ENCODE measurements at places on chromosomes 2 and 18. TPM values are rescaled to one million over a fixed set of nuclear protein-coding genes. Genes with fewer than 3 reads are reported as not detected.
A peak's percentile ranks its signal among the peaks of the same experiment; 100 is the strongest.

- no peaks in the 10 kb centered on the region for H3K27me3 ChIP-seq
- no peak overlapping the region for H3K27ac ChIP-seq
- no peaks in the 10 kb centered on the region for H3K36me3 ChIP-seq
- no peaks in the 10 kb centered on the region for H3K4me1 ChIP-seq
- peak overlapping the region; percentile 40 for H3K4me3 ChIP-seq
- peak; percentile 87 for DNase-seq
Measured at GRCh38 chr2:165293440-165294420, 54.5 kb downstream of the SCN2A start.

The TLK1 gene
- 12.5 TPM for total RNA-seq

GRCh38 chr2:28717339-28717758 is 34.3 kb upstream of the PPP1CB start:
- peak; percentile 85 for DNase-seq
- H3K4me3 ChIP-seq: no peak overlapping the region
- peak overlapping the region; percentile 94 for H3K27ac ChIP-seq
- H3K4me1 ChIP-seq: peaks cover 7% of the 10 kb centered on the region
- H3K27me3 ChIP-seq: no peaks in the 10 kb centered on the region
- H3K36me3 ChIP-seq: no peaks in the 10 kb centered on the region

The HRH4 gene
- not detected for total RNA-seq

DNA sequence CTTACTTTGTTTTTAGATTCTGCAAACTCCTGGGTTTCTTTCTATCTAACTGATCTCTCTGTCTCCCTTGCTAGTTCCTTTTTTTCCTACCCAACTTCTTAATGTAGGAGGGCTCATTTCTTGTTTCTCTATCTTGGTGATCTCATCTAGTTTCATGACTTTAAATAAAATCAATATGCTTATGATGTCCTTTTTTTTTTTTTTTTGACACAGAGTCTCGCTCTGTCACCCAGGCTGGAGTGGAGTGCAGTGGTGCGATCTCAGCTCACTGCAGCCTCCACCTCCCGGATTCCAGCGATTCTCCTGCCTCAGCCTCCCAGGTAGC is 42.2 kb upstream of the IL1RL1 start:
- H3K27ac ChIP-seq: peak overlapping the region; percentile 95
- H3K27me3 ChIP-seq: no peaks in the 10 kb centered on the region
- no peak for DNase-seq
- peaks cover 22% of the 10 kb centered on the region for H3K4me1 ChIP-seq
- no peaks in the 10 kb centered on the region for H3K36me3 ChIP-seq

DNA sequence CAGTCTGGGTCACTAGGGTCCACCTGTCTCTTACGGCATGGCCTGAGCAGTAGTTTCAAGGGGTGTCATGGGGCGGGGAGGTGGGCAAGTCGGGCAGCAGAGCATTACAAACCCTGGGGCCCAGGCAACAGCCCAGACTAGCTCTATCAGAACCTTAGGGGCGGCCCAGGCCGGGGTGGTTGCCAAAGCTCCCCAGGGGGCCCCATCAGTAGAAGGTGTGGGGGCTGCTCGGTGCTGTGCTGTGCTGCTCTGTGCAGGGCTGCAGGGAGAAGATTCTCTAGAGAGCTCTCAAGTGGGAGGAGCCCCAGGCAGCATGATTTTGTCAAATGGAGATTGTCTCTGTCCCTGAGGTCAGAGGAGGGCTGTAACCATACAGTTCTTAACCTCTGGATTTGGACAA is 36.4 kb upstream of the SLC14A1 start:
- no peak overlapping the region for H3K4me3 ChIP-seq
- H3K36me3 ChIP-seq: no peaks in the 10 kb centered on the region
- no peak overlapping the region for H3K27ac ChIP-seq
- no peak for DNase-seq
- H3K4me1 ChIP-seq: peaks cover 27% of the 10 kb centered on the region

- H3K4me3 ChIP-seq: no peak overlapping the region
- no peak overlapping the region for H3K27ac ChIP-seq
- no peaks in the 10 kb centered on the region for H3K36me3 ChIP-seq
- no peak for DNase-seq
- no peaks in the 10 kb centered on the region for H3K27me3 ChIP-seq
- no peaks in the 10 kb centered on the region for H3K4me1 ChIP-seq
Measured at GRCh38 chr2:199556527-199557285, 99.0 kb upstream of the SATB2 start.

DNA sequence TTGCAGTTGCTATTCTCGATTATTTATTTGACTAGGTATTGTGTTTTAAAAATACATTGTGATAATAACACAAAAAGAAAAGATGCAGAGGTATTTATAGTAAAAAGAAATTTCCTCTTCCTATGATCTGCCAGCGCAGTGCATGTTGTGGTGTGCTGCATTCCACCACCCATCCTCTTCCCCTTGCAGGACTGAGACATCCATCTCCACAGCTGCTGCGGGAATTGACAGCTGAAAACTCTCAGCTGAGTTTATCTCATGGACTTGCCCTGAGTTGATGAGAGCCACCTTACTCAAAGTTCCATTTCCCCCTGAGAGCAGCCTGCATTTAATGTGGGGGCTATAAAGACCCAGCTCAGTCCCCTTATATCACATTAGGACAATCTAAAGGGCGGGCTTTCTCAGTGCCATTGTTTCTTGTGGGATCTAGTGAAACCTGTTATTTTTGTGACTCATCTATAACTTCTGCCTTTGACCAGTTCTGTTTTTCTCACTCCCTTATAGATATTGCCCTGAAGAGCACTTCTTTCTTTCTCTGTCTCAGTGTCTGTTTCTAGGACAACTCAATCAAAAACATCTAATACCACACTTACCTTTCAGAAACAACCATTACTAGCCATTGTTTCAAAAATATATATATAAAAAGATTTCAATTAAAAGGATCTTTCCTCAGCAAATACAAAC is 698.5 kb downstream of the NR4A2 start:
- no peak for DNase-seq
- no peak overlapping the region for H3K4me3 ChIP-seq
- H3K4me1 ChIP-seq: no peaks in the 10 kb centered on the region
- no peaks in the 10 kb centered on the region for H3K27me3 ChIP-seq
- H3K36me3 ChIP-seq: no peaks in the 10 kb centered on the region
- H3K27ac ChIP-seq: no peak overlapping the region

- H3K36me3 ChIP-seq: no peaks in the 10 kb centered on the region
- H3K27ac ChIP-seq: no peak overlapping the region
- DNase-seq: peak; percentile 13
- H3K4me3 ChIP-seq: no peak overlapping the region
- H3K27me3 ChIP-seq: peaks cover 1% of the 10 kb centered on the region
Measured at GRCh38 chr2:20916604-20917286, 93.8 kb upstream of the LDAH start.

The RAB6C gene
- not detected for total RNA-seq

The C18orf32 gene
- total RNA-seq: 4.7 TPM

The KRTCAP3 gene
- total RNA-seq: not detected

The NCKAP5 gene
- 3.9 TPM for total RNA-seq

DNA sequence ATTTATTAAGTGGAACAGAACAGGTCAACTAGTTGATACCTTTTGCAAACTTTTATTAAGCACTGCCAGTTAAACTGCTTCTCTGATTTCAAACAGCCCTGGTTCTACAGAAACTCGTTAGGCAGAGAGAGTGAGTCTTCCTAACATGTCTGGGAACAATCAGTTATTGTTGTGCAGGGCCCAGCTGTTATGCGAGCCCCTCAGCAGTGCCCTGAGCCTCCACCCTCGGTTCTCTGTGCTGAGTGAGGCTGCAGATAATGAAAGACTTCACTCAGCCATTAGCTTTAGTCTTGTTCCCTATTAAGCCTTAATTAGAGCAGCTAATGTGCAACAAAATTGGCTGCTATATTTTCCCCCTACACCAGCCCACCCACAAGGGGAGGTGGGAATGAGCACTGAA is 39.6 kb downstream of the KCTD18 start:
- H3K4me3 ChIP-seq: no peak overlapping the region
- H3K27ac ChIP-seq: no peak overlapping the region
- H3K4me1 ChIP-seq: no peaks in the 10 kb centered on the region
- no peak for DNase-seq

DNA sequence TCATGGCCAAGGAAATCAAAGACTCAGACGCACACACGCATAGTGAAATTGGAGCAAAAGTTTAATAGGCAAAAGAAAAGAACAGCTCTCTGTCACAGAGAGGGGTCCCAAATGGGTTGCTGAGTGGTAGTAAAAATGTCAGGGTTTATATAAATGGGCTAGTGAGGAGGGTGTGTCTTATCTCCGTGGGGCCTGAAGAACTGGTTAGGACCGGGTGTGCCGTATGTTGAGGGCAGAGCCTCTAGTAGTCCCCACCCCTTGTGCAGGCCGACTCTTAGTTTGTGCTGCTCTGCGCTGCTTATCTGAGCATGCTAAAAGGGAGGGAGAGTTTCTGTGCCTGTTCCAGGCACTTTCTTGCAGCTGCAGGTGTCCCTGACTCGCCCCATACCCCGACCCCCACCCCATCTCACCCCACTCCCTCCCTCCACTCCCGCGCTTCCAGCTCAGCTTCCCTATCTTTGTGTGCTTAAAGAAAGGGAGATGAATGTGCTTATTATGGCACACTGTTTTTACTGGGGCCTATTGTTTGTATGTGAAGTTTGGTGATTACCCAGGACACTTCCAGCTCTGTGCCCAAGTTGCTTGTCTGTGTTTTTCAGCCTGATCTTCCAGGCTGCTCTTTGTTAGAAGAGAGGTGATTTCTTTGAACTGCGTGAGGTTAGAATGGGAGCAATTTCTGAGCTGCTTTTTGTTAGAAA is 167.4 kb downstream of the SPAG16 start:
- H3K4me3 ChIP-seq: no peak overlapping the region
- H3K36me3 ChIP-seq: no peaks in the 10 kb centered on the region
- no peaks in the 10 kb centered on the region for H3K27me3 ChIP-seq

DNA sequence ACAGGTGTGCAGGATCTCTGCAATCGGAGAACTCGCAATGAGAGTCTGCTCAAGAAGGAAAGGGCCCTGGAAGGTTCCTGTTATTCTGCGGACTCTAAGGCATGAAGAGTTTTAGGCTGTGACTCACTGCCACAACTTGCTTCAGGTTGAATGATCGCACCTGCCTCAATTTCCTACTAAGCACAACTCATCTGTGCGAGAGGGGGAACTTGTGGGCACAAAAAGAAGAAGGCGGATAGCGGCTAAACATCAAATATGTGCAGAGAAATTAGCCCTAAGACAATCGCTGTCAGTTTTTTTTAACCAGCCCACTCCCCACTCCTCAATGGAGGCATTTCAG is 14.0 kb upstream of the CREG2 start:
- H3K36me3 ChIP-seq: no peaks in the 10 kb centered on the region
- no peaks in the 10 kb centered on the region for H3K4me1 ChIP-seq
- no peaks in the 10 kb centered on the region for H3K27me3 ChIP-seq

DNA sequence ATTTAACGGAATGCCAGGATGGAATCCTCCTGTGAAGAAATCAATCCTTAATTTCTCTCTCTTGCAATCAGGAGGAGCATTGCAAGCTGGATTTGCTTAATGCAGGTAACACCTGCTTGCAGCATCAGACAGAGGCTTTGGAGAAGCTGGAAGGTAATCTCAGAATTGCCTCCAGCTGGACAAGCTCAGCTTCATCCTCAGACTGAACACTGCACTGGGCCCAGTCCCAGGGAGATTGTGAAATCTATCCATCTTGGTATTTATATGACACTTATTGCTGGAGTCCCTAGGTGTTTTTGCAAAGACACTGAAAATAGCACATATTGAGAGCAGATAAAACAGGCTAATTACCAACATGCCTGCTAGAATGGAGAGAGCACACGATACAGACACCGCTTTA is 179.4 kb upstream of the SESTD1 start:
- H3K27ac ChIP-seq: no peak overlapping the region
- H3K4me3 ChIP-seq: no peak overlapping the region
- DNase-seq: peak; percentile 45
- H3K27me3 ChIP-seq: no peaks in the 10 kb centered on the region

- peaks cover 2% of the 10 kb centered on the region for H3K4me1 ChIP-seq
- no peaks in the 10 kb centered on the region for H3K27me3 ChIP-seq
- no peak overlapping the region for H3K4me3 ChIP-seq
- no peak overlapping the region for H3K27ac ChIP-seq
Measured at GRCh38 chr2:145595296-145595695, 1075.4 kb upstream of the ZEB2 start.

DNA sequence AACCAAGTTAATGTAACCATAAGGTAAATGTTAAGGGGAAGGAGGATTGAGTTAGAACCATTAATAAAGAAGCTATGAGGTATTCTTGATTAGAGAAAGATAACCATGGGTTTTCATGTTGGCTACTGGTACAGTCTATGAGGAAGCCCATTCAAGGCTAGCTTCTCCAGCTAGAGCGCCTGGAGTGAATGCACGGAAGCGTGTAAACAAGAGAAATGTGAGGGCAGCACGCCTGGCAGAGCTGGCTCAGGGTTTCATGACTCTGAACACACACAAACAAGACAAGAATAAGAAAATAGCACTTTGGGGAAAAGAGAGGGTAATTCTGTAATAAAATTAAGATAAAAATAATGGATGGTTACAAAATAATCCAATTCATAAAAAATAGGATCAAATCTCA is 255.3 kb downstream of the PDE11A start:
- no peak overlapping the region for H3K27ac ChIP-seq
- H3K36me3 ChIP-seq: no peaks in the 10 kb centered on the region
- no peaks in the 10 kb centered on the region for H3K27me3 ChIP-seq
- H3K4me3 ChIP-seq: no peak overlapping the region

GRCh38 chr2:37877457-37878315 is 47.4 kb upstream of the RMDN2 start:
- H3K36me3 ChIP-seq: no peaks in the 10 kb centered on the region
- peak; percentile 68 for DNase-seq
- H3K27me3 ChIP-seq: peaks cover 4% of the 10 kb centered on the region
- no peak overlapping the region for H3K27ac ChIP-seq
- no peak overlapping the region for H3K4me3 ChIP-seq
- no peaks in the 10 kb centered on the region for H3K4me1 ChIP-seq

The CRYGD gene
- not detected for total RNA-seq

DNA sequence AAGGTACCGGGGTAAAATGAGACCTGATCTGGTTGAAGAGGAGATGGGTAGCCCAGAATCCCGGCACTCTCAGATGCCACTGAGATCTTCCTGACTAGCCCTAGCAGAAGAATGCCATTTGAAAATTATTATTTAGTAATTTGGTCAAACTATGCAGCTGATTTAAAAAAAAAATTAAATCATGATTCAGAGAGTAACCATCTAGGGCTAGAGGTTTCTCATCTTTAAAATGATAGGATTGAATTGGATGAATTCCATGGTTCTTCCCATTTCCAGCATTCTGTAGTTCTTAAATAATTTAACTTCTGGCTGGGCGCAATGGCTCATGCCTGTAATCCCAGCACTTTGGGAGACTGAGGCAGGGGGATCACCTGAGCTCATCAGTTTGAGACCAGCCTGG is 106.1 kb downstream of the MYO1B start:
- H3K4me3 ChIP-seq: no peak overlapping the region
- DNase-seq: peak; percentile 60
- no peaks in the 10 kb centered on the region for H3K27me3 ChIP-seq
- H3K27ac ChIP-seq: peak overlapping the region; percentile 83
- peaks cover 30% of the 10 kb centered on the region for H3K4me1 ChIP-seq
- H3K36me3 ChIP-seq: peaks cover 36% of the 10 kb centered on the region

DNA sequence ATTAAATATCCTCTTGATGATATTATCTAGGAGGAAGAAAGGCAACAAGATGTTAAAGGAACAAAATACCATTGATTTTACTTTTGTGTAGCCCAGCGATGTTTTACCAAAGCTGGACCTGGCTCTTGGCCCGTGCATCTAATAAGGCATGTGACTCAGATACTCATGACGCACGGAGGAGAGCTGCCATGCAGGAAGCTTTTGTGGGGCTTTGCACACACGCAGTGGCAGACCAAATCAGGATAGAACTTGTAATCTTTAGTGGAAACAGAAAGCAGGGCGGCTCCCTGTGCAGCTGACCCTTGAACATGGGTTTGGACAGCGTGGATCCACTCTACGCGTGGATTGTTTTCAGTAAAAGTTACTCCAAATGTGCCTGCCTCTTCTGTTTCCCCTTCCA is 190.0 kb downstream of the NAPG start:
- DNase-seq: peak; percentile 73
- H3K4me1 ChIP-seq: no peaks in the 10 kb centered on the region
- H3K27me3 ChIP-seq: no peaks in the 10 kb centered on the region
- H3K4me3 ChIP-seq: no peak overlapping the region
- H3K36me3 ChIP-seq: no peaks in the 10 kb centered on the region

The CAPG gene
- 79.9 TPM for total RNA-seq

All from IMR-90 (cell line).